ENCODE measurements at places on chromosomes 6 and 20.

- DNase-seq: no peak
These were observed 67.3 kb downstream of the ISM1 start for GRCh38 chr20:13288357-13288756.

- DNase-seq: peak; percentile 7
These were observed 469.3 kb downstream of the HAO1 start for GRCh38 chr20:7470912-7471311.

GRCh38 chr6:146805546-146806325 lies 207.0 kb downstream of the ADGB start:
- no peak for DNase-seq

DNA sequence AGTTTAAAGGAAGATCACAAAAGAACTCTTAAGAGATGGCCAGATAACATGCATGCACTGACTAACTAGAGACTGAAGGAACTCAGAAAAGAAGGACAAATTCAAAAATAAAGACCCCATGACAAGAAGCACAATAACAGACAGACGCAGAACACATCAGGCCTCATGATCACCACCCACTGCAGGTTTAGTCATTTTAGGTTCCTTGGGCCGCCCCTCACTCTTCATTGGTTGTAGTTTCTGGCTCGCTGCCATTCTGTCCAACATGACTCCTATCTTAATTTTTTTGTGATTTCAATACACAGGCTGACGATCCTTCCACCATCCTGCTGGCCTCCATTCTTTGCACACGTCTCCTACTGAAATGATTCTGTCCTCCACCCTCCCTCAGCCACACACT lies 21.6 kb downstream of the STX7 start:
- DNase-seq: peak; percentile 75

- DNase-seq: no peak
These were observed 245.0 kb downstream of the TMEM242 start for GRCh38 chr6:157078326-157078725.

DNA sequence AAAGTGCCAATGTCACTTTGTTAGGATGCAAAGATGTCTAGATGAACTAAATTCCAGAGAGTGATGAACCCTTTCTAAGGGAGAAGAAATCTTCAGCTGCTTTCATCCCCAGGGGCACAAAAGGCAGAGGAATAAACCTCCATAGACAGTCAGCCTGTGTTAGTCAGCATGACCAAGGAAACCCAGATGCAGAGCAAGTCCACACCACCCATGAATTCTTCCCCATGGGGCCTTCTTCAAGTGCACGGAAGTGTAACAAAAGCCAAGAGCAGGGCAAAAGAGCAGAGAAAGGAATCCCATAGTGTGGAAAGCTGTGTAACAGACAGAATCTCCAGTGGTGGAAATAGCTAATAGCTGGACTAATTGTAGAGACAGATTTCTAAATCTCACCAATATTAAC lies 50.0 kb downstream of the DCDC2 start:
- no peak for DNase-seq

DNA sequence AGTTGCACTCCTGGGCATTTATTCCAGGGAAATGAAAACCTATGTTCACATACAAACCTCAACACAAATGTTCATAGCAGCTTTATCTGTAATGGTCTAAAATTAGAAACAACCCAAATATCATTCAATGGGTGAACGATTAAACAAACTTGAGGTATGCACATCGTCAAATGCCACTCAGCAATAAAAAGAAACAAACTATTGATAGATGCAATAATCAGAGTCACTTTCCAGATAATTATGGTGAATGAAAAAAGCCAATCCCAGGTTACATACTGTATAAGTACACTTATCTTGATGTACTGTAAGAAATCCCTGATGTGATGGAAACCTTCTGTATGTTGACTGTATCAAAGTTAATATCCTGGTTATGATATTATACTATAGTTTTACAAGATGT lies 38.8 kb downstream of the RNF24 start:
- no peak for DNase-seq
